ENCODE measurements at places on chromosomes 3 and 15. TPM values are rescaled to one million over a fixed set of nuclear protein-coding genes. Genes with fewer than 3 reads are reported as not detected.

DNA sequence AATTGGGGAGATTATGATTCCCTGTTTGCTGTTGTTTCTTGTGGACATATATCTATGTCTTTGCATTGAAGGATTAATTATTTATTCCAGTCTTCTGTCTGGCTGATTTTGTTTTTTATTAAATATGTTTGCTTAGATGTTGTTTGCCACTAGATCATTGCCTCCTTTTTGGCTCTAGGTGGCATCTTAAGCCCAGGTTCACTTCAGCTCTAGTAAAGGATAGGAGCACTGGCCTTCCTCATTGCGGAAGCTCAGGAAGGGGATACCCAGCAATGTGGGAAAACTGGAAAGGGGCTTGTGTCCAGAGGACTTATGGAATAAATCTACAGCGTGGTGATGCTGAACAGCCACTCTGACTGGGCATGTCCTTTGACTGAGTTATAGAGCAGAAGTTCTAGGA lies 821.6 kb downstream of the PDCD6IP start:
- DNase-seq: no peak

DNA sequence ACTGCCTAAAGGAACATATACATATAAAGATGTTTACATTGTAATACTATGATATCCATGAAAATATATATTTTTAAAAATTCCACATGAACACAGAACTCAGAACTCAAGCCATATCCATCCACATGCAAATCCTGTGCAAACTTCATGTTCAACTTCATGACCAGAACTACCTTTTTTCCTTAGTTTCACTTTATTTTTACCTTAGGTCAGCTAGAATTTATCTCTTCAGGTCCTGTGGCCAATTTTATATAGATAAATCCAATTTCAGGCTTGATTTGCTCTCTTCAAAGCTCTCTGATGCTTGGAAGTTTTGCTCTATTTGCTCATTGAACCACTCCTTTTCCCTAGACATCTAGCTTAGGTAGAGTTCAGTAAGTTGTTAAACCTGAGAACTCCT lies 38.8 kb downstream of the ZPLD1 start:
- DNase-seq: no peak

The SLC22A13 gene
- under 0.01 TPM for total RNA-seq

DNA sequence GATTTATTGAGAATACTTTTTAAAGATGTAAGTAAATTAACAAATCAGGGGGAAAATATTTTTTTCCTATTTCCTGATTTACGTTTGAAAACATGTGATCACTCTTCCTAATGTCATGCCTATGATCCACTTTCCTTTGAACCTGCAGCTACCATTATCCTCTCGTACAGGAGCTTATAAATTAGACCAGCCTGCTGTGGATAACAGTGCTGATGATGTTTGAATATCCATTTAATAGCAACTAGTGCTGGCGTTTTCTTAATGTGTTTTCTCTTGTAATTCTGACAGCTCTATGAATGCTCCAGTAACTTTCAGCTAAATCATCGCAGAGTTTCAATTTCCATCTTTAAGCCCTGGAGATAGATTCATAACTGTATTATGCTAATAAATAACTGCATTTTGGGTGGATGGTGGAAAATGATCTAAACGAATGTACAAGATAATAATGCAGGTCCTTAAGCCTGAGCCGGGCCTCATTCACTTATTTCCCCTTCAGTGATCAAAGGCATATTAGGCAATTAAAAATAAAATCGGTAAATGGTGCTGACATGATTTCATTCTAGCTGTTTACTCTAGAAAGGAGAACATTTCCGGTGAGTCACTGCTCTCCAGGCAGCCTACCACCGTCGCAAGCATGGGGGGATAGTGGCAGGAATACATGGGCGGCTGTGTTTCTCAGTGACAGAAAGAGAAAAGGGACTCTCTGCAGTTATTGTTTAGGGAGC lies 58.5 kb upstream of the SLC24A5 start:
- DNase-seq: peak; percentile 62

DNA sequence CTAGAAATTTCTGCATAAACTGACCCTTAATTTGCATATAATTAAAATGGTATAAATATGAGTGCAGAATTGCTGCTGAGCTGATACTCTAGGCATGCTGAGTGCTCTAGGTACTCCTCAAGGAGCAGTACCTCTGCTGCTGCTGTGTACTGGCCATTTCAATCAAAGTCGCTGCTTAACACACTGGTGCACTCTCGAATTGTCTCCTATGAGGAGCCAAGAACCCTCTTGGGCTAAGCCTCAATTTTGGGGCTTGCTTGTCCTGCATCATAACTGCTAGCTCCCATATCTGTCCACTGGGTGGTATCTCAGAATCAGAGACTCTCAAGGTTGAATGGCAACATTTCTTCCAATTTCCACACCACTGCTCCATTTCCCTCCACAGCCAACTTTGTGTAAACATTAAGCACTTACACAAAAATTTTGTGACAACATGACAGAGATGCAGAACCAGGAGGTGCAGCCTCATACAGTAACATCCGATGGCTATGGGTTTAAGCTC lies 82.5 kb downstream of the XXYLT1 start:
- DNase-seq: no peak

The MST1 gene
- total RNA-seq: 1.8 TPM

DNA sequence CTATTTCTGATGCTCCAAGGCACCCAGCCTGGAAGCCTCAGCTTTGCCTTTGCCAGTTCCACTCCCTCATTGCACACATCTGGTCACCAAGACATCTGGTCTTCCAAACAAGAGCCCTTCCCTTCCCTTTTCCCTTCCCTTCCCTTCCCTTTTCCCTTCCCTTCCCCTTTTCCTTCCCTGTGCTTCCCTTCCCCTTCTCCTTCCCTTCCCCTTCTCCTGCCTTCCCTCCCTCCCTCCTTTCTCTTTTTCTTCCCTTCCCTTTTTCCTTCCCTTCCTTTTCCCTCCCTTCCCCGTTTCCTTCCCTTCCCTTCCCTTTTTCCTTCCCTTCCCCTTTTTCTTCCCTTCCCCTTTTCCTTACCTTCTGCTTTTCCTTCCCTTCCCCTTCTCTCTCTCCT lies 2.4 kb upstream of the CGNL1 start:
- DNase-seq: no peak
